Sciatic nerve (tissue), 2 donors: ENCODE measurements at places on chromosomes 2 and 18. TPM values are rescaled to one million over a fixed set of nuclear protein-coding genes. Genes with fewer than 3 reads are reported as not detected.

Gene MLPH
- total RNA-seq: 25.5 TPM

Gene UGT1A6
- not detected for total RNA-seq

Gene NEU4
- total RNA-seq: not detected

DNA sequence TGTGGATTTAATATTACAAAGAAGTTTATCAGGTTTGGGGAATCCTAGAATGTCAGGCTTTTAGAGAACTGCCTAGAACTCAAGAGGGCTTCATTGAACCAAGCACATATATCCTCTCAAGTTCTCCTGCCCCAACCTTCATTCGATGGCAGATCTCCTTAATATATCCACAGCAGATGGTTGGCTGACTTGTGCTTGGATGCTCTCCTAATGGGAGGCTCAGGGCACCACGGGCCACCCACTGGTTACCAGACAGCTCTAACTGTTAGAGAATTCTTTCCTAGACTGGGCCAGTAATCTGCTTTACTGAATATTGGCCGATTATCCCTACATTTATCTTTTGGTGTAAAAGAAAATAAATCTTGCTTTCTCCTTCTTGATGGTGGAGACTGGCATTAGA, 87.2 kb upstream of the ATP8B1 start:
- DNase-seq: no peak

Gene CD302
- total RNA-seq: 47.1 TPM

DNA sequence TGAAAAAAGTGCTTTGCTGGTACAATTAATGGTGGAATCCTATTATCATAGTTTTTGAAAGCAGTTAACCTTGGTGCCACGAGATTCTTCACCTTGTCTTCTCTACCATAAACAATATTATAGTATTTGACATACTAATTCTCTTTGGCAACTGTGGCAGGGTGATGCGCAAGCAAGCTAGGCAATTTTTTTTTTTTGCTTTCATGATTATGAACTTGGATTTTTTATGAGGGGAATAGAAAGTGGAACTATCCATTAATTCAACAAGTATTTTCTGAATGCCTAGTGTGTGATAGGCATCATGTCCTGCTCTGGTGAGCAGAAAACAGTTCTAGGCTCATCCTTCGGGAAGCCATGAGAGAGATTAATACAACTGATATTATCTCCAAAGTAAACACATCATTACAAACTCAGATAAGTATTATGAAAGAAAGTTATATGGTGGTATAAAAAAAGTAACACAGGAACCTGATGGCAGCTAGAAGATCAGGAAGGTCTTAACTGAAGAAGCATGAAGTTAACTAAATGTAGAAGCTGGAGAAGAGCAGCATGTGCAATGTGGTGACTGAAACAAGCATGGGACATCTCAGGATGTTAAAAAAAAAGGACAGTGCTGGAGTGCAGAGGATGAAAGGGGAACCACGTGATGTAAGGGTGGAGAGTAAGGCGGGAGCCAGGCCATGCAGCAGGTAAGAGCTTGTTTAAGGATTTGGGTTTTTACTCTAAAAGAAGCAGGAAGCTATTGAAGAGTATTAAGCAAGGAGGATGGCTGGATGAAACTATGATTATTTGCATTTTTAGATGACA, 113.7 kb downstream of the ZEB2 start:
- DNase-seq: no peak

Gene IL36A
- total RNA-seq: not detected

Gene KLHL41
- 1.8 TPM for total RNA-seq

GRCh38 chr18:33577685-33578517, at the start of gene ASXL3:
Gene ASXL3 (plus strand): TSS chr18:33578219. CDS start chr18:33578632, 413 bp downstream.
- DNase-seq: peak; percentile 72

Gene BARD1
- total RNA-seq: 20.5 TPM

Gene RGPD3
- total RNA-seq: 0.22 TPM

- DNase-seq: no peak
Measured at GRCh38 chr18:24584813-24585212, 124.4 kb downstream of the HRH4 start.

DNA sequence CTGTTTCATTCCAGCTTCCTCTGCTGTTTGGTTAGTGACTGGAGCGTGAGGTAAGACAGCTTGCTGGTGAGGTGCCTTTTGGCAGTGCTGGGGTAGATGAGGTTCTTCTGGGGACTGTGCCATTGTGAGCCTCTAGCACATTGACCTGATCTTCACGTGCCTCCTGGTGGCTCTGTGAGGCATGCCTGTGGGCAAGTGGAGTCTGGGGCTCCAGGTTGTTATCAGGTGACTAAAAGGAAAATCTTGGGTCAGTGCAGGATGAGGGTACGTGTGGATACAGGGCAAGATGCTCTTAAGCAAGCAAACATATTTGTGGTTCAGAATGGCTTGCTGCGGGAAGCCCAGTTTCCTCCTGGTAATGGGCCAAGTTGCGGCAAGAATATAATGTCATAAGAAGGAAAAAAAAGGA, 75.4 kb downstream of the FHOD3 start:
- DNase-seq: no peak

- no peak for DNase-seq
Measured at GRCh38 chr2:235537587-235537986, 43.7 kb downstream of the AGAP1 start.

- no peak for DNase-seq
Measured at GRCh38 chr2:204447722-204448121, 97.6 kb upstream of the PARD3B start.

Gene LAMA3
- total RNA-seq: 47.3 TPM

GRCh38 chr18:49677081-49677480, 115.2 kb downstream of the LIPG start:
- no peak for DNase-seq
